Amniotic stem cell (primary cell): ENCODE measurements at places on chromosomes 2 and 18.

DNA sequence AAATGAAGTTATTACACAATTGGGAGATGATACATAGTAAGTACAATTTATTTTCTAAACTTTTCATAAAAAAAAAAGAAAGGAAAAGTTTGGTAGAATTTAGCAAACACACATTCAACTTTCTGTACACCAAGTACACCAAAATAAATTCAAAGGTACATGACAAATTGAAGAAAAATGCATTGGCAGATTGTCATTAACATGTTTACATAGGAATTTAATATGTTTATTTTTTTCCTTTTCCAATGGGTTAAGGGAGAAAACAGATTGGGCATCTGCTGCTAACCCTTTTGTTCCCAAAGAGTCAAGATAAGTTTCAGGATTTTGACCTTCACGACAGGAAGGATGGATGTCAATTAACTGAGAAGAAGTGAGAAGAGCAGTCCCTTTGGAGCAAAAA is 620.4 kb downstream of the XIRP2 start:
- DNase-seq: no peak

DNA sequence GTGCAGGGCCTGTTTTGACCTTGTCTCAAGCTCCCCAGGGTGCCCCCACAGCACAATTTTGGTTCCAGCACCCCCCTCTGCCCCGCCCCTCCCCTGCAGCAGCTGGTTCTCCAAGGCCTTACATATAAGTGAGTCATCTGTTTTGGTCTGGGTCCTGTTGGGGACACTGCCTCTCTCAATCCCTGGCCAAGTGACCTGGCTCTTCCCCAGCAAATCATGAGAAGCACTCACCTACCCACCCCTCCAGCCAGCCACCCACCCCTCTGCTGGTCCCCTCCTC is 90.5 kb downstream of the INHBB start:
- DNase-seq: no peak

DNA sequence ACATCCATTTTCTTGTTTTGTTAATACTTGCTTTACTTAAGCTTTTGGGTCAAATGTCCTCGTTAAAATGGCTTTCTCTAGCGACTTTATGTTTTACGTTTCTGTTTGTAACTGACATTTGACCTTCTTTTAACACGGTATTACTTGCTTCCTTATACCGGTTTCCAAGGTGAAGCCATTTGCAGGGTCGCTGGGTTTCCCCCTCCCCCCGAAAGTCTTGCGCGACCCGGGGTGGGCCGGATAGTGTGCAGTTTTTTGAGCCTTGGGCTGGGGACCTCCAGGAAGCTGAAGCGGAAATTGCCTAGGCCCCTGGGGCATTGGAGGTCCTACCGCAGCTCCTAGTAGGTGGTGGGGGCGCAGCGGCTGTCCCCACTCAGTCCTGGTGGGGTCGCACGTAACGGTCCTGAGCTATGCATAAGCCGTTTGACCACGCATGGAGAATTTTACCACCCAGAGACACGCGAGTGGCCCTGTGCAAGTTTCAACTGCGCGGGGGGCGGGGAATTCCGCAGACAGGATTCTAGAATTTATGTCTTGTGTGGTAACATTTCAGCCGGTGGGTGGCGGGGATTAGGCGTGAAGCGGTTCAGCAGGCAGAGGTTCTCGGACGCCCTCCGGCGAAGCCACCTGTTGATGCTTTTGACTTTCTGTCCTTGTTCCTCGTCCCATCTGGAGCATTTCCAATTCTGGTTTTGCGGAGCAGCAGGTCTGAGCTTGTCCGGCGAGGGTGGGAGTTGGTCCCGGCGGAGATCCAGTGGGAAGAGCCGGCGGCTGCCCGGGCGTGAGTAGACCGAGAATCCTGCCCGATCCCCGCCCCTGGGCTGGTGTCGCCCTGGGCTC is 2.4 kb downstream of the CFLAR start:
- peak; percentile 30 for DNase-seq

DNA sequence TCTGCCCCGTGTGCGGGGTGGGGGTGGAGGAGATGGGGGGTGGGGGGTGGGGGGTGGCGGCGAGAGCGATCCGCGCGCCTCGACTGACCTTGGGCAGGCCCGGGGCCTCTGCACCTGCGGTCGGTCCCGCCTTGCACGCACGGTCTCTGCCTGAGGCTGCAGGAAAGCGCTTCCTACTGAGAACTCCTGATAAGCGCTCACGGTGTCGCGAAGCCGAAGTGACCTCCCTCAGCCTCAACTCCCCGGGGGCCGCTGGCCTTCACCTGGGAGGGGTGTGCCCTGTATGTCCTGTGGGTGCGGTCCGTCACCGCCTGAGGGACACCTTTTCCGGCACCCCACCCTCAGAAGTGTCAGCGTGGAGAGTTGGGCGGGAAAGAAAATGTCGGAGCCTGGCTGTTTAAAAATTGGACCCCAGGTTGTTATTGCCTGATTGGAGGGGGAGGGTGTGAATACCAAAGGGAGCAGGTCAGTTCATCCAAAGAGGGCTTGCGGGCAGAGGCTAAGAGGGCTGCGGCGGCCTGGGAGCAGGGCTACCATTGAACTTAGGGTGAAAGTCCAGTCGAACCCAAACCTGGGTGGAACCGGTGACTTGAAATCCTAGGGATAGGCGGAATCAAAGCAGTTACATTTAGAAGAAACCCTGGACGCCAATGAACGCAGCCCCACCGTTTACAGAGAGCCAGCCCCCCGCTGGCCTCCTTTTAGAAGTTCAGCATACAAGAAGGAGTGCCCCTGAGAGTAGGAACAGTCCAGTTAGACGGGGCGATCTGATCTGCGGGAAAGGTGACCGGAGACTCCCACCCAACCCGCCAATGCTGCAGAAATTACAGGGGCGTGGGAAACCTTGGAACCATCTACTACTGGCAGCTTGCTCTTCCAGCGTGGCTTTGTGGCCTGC is 1.2 kb downstream of the MAL start:
- DNase-seq: no peak

DNA sequence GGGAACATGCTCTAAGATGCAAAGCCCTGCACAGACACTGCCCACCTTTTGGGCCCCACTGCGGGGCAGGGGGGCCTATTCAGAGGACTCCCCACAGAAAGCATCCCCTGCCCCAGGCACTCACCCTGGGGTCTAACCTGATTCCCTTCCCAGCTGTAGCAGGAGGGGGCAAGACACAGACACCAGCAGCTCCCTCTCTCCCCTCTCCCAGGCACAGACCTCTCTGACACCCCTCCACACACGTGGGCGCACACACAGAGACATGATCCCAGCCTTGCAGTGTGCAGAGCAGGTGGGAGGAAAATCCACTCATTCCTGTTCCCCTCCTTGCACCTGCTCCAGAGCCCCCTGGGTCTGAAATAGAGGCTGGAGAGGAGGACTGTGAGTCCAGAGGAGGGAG is 10.7 kb downstream of the TNS1 start:
- DNase-seq: no peak

DNA sequence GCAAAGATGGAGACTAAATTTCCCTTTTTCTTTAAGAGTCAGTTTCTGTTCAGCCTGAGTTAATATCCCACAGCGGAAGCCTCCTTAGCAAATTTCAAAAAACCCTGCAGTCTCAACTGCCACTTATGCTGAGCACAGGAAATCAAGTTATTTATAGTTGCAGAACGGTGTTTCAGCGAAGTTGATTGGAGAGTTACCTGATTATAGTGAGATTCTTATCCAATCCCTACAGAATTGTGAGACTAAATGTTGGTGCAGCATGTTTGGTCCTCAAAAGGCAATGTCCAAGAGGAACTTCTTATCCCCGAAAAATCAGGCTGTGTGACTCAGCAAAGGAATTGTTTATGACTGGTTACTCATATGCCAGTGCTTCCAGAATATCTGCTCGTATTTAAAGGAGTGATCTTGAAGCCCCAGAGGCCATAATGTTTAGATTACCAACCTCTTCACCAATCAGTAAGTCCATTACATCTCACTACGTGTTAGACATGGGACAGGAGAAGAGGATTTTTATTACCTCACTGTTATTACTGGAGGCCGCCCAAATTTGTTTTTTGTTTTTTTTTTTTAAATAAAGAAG is 67.9 kb downstream of the LRRFIP1 start:
- peak; percentile 89 for DNase-seq

DNA sequence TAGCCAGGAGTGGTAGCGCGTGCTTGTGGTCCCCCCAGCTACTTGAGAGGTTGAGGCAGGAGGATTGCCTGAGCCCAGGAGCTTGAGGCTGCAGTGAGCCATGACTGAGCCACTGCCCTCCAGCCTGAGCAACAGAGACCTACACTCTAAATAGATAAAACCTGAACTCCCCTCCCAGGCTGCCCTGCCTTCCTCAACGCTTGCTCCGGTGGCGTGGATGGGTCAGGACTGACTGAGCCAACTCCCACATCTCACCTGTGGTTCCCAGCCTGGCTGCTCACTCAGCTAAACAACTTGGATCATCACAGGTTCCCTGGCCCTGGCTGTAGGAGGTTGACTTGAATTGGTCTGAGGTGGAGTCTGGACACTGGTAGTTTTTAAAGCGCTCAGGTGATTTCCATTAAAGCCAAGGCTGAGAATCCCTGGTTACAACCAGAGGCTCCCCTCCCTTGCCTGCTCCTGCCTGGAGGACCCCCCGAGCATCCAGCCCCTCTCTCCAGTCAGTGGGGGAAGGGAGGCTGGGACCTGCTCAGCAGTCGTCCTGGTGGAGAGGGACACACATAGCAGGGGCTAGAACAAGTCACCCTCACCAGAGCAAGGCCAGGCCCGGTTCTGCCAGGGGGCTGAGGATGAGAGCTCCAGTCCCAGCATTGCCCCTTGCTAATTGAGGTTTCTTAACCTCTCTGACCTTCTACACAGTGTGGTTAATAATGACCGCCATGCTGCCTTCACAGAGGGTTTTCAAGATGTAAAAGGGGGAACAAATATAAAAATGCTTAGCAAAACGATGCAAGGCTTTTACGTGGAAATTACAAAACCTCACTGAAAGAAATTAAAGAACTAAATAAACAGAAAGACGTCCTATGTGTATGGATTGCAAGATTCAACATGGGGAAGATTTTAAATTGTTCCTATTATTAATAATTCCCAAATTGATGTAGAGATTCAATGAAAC is 46.9 kb upstream of the TAF1B start:
- no peak for DNase-seq

GRCh38 chr2:229748950-229749349 is 34.6 kb upstream of the DNER start:
- DNase-seq: no peak

DNA sequence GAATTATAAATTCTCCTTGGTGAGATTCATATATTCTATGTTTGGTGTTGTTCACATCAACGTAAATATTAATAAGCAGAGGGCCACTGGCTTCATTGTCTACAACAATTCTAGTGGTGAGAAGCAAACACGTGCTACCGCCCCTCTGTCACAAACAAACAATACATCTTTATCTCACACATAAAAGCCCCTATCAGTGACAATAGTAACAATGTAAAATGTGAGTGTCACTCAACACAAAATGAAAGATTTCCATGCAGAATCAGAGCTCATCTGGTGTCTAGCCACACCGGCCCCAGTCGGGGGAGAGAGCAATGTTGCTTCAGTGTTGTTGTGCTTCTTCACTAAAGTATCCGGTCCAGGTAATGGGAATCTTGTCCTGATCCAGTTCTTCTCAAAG is 932.6 kb downstream of the SOCS6 start:
- no peak for DNase-seq

DNA sequence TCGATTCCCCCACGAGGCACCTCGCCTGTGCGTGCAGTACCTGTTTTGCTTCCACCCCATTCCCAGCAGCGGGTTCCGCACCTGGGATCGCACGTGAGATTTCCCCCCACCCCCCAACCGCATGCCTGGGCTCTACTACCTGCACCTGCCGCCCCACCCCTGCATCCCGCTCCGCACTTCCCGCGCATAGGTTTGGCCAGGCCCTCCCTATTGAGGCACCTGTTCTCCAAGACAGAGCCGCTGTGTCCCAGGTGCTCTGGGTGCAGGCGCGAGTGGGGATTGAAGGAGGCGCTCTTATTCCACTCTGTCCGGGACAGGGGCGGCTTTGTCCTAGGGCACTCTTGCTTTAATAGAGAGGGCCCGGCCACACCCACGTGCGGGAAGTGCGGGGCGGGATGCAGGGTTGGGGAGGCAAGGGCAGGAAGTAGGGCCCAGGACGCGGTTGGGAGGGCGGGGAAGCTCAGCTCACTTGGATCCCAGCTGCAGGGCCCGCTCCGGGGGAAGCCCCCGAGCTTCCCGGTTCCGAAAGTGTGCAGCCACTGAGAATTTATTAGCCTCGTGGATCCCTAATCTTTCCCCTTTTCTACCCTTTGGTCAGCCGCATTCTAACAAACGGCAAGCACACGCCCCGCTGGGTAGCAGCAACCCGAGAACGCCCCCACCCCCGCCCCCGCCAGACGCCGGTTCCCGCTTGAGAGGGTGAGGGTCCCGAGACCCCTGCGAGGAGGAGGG is 670 bp upstream of the MOCOS start:
- no peak for DNase-seq

GRCh38 chr2:42510608-42511243 is 16.9 kb upstream of the KCNG3 start:
- no peak for DNase-seq

DNA sequence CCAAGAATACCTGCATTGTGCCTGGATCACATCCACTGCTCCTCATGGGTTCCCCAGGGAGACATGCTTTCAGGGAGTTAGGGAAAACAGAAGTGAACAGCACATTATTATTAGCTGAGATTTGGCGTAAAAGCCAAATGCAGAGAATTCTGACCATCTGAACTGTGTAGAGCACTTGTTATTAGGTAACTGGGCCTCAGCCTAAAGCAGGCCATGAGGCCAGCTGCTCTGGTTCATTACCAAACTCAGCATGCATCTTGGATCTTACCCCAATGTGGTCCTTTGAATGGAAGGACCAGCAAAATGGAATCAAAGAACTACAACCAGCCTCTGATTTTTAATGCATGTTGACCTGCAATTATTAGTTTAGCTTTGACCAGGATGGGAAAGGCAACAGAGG is 322.3 kb downstream of the KCNS3 start:
- no peak for DNase-seq

DNA sequence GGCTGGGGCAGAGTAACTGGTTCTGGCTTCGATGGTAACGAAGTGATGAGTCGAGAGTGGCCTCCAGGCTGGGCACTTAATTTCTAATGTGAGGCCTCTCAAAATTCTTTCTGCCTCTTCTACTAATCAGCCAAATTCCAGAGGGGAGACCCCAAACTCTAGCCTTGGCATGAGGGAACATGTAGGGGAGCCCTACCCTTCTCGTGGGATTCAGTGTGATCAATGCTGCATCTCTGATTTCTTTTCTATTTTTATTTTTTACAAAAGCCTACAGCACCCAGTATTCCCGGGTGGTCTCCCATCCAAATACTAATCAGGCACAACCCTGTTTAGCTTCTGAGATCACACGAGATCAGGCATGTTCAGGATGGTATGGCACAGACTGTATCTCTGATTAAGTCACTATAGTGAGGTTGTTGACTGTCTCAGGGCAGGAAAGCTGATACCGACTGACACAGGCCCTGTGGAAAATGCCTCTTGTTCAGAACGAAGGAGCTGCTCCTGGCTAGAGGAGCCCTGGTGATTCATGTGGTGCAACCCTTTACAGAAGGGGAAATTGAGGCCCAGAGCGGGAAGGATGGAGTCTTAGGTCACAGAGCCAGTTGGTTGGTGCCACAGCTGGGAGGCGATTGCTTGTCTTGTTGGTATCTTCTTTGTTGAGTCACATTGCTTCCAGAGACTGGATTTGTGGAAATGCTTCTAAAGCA is 126.3 kb upstream of the HS6ST1 start:
- no peak for DNase-seq
